ENCODE measurements at places on chromosomes 5 and 9.

DNA sequence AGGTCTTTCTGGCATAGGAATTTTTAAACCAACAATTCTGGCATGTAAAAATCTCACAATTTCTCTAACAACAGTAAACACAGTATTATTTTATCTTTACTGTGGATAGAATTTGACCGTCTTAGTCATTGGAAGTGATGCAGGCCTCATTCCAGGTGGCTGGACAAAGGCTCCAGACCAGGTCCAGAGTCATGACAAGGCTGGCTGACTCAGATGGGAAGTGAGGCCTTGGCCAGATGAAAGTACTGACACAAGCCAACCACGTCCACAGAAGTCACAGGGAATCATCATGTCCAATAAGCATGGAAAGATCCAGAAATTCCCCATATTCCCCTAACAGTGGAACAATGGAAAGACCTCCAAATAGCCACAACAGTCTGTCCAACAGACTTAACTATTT lies 12.4 kb downstream of the SPOCK1 start:
- no peak for DNase-seq

DNA sequence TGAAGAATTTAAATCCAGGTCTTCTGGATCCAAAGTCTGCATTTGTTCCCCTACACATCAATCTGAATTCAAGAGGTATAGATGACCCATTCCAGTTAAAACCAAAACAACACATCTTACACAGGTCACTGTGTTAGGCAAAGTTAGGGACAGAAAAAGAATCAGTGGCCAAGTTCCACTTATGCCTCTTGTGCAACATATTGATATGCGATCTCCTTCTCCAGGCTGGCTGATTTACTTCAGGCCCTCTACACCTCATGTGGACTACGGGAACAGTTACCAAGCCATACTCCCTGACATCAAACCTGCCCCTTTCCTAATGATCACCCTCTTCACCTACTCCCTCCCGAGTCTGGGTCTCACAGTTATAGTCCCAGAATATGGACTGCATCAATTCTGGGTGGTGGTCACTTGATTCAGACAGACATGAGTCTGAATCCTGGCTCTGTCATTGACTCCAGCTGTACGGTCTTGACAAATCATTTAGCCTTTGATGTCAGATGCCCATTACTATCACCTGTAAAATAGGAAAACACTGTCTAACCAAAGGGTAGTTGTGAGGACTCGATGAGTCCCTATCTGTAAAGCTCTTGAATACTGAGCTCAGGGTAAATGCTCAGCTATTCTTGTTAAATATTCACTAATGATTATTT lies 26.0 kb downstream of the GOLGA1 start:
- no peak for DNase-seq

GRCh38 chr5:64003966-64004365 lies 41.7 kb upstream of the HTR1A start:
- DNase-seq: no peak

DNA sequence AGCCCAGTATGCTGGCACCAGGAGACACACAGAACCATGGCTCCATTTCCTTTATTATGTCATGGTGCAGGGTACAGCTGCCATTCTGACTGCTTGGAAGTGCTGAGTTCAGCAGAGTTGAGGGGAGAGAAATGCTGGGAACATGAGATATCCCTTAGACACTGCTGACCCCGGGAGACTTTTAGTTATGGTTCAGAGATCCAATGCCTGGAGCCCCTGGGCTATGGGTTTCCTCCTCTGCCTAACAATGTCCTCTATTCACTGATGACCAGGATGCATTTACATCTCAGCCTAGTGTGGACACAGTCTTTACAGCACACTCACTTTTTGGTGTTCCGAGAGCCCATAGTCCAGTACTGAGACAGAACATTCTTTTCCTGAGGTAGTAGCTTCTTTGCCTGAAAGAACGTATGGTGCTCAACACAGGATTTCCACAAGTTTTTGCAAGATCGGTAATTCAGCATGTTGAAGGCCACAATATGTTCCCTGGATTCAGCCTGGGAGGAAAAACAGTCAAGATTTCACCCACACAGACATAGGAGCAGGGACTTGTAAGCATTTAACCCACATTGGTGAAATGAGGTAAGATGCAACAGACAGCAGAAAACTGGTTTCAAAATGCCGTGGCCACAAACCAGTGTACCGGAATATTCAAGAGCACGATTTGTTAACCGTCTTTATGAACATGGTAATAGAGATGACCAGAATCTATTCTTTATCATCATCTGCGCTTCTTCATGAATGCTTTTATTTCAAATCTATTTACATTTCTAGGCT lies 71.3 kb downstream of the PTPN3 start:
- DNase-seq: no peak

DNA sequence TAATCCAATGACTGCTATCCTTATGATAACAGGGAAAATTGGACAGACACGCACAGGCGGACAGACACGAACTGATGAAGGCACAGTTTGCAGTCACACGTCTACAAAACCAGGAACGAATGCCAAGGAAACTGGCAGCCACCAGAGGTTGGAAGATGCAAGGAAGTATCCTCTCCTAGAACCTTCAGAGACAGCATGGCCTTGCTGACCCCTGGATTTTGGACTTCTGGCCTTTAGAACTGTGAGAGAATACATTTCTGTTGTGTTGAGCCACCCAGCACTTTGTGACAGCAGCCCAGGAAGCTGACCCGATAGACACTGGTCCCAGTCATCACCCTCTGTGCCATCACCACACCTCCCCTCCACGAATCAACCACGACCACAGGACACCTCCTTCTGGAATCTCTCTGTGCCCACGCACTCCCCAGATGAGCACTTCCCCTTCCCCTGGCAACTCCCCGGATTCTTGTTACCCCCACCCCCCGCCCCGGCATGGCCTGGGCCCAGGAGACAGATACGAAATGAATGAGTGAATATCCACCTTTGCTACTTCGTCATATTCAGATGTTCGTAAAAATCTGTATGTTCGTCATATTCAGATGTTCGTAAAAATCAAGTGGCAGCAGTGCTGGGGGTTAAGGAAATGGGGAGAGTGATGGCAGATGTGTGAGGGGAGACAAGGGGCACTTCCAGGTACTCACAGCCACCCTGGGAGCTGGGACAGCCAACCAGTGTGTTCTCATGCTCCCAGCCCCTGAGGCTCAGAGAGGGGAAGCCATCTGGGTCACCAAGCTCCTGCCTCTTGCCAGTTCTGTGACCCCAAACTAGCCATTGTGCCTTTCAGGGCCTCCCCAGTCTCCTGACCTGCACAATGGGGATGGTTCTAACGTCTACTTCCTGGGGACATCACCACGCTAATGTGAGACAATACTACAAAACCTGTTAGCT lies 18.5 kb downstream of the GBGT1 start:
- DNase-seq: no peak

GRCh38 chr9:107868186-107868585 lies 378.6 kb upstream of the KLF4 start:
- no peak for DNase-seq

DNA sequence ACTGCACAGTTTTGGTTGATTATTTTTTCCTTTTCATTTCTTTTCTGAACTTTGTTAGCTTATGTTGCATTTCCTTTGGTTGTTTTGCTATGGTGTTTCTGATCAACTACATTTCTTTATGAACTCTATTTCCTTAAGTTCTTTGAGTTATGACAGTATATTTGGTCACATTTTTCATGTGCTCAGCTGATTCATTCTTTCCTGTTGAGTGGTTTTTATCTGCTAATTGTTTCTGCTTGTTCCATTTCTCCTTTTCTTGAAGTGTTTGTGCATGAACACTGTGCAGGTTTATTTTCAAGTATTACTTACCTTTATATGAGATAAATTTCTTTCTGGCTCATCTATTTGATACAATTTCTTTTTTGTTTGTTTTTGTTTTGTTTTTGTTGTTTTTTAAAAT lies 50.9 kb upstream of the MACIR start:
- DNase-seq: no peak

- DNase-seq: no peak
Measured at GRCh38 chr9:136962701-136963248, 10.7 kb downstream of the LCN12 start.

GRCh38 chr9:88174324-88174723 lies 36.0 kb upstream of the SPATA31C2 start:
- no peak for DNase-seq

DNA sequence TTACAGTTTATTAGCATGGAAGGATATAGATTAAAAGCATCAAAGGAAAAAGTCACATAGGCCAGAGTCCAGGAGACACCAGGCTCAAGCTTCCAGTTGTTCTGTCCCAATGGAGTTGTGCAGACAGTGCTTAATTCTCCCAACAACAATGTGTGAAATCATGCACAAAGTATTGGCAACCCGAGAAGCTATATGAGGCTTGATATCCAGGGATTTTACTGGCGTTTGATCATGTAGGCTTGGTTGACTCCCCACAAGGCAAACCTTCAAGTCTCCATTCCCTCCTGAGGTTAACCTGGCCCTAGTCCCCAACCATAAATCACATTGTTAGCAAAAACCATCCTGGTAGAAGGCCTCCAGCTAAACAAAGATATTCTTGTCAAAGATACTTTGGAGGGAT lies 141.5 kb downstream of the ADAMTS19 start:
- DNase-seq: no peak

- DNase-seq: no peak
Measured at GRCh38 chr5:118921866-118922265, 66.5 kb downstream of the DTWD2 start.

GRCh38 chr9:18023332-18023731 lies 444.5 kb downstream of the SH3GL2 start:
- no peak for DNase-seq

- no peak for DNase-seq
Measured at GRCh38 chr9:98359569-98359968, 104.1 kb upstream of the TBC1D2 start.

DNA sequence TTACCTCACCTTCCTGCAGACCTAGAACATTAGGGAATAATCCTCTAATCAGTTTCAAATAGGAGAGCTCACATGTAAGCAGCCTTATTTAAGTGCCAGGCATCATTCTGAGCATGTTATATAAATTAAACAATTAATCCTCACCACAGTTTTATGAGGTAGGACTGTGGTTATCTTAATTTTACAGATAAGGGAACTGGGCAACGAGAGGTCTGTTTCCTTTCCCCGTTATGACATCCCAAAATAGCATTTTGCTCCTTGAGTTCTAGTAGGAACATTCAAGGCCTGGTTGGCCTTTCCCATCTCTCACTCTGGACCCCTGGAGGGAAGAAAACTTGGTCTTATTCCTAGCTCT lies 19.1 kb upstream of the IFNB1 start:
- DNase-seq: no peak

GRCh38 chr9:137062384-137062783 lies 8.0 kb downstream of the SAPCD2 start:
- DNase-seq: no peak

DNA sequence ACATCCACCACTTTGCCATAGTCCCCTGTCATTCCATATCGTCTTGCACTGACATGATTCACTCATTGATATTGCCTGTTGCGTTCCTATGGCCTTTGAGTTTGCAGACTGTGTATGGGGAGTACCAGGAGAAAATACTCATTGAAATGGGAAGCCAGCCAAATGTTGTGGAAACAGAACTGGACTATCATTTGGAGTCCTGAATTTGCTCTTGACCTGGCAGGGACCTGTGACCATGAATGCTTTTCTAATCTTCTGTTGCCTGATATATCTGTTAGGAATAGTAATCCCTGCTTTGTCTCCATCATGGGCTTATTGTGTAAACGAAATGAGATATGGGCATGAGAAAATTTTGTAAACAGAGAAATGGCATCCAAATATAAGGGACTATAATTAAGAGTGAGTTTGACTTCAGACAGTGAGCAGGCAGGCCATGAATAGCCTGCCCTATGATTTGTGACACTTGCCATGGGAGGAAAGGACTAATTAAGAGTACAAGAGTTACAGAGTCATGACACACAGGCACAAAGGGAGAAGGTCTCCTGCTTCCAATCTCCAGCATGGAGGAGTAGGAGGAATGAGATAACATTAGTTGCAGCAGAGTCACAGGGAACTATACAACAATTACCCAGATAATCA lies 572.9 kb upstream of the SGCD start:
- DNase-seq: no peak

Data from T follicular helper cell (primary cell).